PC-3 (cell line): ENCODE measurements at places on chromosomes 1 and 21.

DNA sequence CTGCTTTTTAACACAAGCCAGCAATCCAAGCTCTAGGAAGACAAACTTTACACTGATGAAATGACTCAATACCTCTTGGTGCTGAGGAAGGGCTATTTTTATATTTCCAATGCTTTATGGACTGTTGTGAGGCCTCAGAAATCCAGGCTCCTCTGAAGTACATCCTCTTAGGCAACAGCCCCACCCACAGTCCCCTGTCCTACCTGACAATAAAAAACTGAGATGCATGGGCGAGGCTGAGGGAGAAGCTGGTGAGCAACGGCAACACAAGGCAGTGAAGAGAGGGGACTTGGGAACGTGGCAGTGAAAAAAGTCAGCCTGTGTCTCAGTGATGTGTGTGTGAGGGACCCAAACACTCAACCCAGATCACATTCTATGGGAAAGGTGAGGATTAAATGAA lies 10.1 kb upstream of the CPT2 start:
- peak; percentile 34 for DNase-seq

DNA sequence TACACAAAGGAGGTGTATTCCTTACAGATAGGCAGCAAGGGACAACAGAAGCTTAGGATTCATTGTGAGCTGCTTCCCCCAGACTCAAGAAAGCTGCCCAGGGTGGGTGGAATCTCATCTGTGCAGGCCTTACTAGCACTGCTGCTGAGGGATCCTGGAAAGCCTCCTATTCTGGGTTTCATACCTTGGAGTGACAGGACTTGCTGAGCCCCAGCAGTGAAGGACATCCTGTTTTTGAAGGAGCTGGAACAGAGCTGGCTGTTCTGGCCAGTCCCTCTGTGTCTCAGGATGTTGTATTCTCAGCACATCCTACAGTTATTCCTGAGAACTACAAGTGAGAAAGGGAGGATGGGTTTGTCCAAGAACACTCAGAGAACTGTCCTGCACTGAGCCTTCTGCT lies 486.3 kb downstream of the PTPRU start:
- no peak for DNase-seq

GRCh38 chr1:246689409-246690008 lies 34.7 kb upstream of the SCCPDH start:
- DNase-seq, result peak; percentile 96

DNA sequence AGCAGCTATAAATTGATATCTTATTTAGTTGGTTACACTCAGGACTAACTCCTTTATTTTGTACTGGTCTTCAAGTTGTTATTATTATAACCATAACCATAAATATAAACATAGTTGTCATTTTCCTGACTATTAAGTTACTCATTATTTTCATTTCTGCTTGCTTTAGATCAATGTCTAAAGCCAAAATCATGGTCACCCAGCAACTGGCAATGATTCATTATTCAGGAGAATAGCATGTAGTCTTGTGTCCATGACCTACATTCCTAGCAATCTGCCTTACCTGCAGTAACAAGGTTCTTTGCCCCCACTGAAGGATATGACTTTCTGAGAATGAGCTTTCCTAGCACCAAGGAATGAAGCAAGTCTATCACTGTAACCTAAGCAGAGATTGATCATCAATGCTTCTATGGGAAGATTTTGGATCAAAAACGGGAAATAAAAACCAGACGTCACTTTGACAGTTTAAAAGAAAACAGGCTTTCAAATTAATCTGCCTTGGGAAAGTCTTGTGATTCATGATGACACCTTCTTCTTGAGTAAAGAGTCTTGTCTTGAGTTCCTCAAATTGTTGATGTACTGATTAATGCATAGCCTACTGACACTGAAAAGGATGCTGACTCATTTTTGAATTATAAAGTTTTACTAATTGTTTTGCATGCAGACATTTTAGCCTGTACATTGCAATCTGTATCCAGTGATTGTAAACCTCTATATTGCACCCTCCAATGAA lies 203.3 kb upstream of the IVNS1ABP start:
- no peak for DNase-seq

GRCh38 chr1:207619871-207620542 lies 24.9 kb upstream of the CR1L start:
- DNase-seq, result peak; percentile 81

DNA sequence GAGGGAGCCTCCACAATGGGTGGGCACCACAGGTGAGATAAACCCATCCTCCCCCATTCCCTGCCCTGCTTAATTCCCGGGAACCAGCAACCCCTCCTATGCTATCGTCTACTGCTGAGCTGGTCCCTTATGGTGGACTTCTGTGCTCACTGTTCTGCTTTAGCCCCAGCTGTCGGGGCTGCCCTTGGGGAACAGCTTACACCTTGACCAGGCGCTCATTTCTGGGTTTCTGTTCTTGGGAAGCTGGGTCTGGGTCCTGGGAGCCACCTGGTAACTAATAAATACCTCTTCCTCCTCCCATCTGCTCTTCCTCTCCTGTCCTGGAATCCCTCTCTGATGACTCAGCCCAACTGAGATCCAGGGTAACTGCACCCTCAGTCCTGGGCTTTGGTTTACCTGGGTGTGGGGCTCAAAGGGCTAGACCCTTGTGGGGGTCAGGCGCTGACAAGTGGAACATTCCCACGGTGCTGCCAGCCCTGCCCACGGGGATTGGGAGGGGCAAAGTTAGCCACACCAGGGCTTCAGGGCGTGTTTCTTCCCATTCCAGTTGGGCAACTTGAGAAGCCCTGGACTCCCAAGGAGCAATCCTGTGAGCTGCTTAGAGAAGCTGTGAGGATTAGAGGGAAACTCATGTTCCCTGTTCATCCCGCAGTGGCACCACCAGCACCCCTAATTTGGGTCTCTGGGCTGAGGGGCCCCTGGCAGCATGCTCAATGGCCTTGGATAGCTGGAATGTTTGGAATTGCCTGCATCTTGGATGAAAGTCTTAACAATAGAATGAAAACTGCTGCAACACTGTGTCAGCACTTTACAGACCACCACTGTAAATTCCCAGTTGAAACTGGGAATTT lies 1.6 kb downstream of the PCAT6 start:
- peak; percentile 44 for DNase-seq

DNA sequence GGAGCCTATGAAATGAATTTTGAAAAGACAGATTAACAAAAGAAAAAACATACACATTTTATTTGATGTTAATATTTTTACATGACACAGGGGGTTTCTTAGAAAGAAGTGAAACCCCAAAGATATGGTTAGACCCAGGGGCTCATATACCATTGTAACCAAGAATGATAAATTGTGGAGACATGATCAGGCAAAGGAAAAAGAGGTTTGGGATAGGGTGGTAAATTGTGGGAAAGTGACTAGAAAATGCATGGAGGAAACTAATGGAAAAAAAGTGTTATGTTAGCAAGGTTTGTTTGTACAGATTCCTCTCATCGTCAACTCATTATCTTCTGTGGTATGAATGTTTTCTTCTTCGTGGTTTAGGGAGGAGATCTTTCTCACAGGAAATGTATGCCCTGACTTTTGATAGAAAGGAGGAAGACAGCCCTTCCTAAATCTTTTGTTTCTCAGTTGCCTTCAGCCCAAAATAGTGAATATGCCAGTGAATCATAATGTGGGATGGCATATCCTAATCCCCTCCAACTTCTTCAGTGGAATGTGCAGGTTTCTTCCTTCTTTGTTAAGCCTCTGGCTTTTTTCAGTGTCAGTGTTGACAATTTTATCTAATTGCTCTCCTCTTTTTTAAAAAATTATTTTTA lies 140.4 kb upstream of the UBE2U start:
- peak; percentile 20 for DNase-seq

- DNase-seq, result no peak
Observed at GRCh38 chr1:25531082-25531461, 12.3 kb upstream of the LDLRAP1 start.

GRCh38 chr1:243396876-243397275 lies 141.0 kb downstream of the SDCCAG8 start:
- no peak for DNase-seq

DNA sequence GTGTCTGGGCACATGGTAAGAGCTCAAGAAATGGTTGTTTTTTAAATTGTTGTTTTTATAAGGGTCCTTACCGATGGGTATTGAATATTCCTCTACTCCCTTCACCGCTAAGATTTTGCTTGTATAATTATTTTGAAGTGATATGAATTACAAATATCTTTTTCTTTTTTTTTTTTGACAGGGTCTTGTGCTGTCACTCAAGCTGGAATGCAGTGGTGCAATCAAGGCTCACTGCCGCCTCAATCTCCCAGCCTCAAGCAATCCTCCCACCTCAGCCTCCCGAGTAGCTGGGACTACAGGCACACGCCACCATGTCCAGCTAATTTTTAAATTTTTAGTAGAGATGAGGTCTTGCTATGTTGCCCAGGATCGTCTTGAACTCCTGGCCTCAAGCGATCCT lies 27.1 kb upstream of the RAB3GAP2 start:
- no peak for DNase-seq

GRCh38 chr1:147189514-147189913 lies 17.2 kb upstream of the PRKAB2 start:
- no peak for DNase-seq

GRCh38 chr1:91129017-91129416 lies 107.2 kb upstream of the ZNF644 start:
- DNase-seq, result no peak

DNA sequence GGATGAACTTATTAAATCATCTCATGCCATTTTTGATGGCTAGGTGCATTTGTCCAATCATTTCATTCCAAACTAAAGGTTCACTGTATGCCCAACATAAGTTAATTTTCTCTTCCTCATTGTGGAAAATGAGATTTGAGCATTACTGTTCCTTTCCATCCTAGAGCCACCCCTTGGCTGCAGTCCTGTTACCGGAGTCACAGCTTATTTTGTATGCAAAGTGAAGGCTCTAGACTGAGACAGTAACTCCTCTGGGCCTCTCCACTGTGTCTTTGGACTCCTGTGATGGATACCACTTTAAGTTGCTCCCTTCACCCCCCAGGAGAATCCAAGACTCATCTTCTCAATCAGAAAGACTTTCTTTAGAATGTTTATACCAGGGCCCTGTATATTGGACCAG lies 59.7 kb downstream of the FGGY start:
- DNase-seq, result no peak

DNA sequence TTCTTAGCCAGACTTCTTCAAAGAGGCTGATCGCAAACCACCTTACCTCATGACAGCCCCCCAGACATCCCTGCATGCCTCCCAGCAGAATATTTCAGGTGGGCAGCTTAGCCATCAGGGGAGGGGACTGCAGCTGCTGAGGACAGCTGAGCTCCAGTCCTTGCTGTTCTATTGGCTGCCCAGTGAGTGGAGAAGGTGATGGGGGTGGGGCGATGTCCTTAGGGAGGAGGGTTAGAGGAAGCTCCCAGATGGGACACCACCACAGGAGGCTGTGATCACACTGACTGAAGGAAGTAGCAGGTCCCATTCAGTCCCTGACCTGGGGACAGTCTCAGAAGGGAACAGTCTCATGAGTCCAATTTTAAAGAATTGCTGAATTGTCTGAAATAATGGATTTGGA lies 38.3 kb downstream of the GJA5 start:
- DNase-seq, result no peak

- no peak for DNase-seq
Observed at GRCh38 chr1:226823643-226824042, 46.8 kb upstream of the PSEN2 start.

- DNase-seq, result no peak
Observed at GRCh38 chr1:41791667-41792484, 126.8 kb downstream of the HIVEP3 start.

DNA sequence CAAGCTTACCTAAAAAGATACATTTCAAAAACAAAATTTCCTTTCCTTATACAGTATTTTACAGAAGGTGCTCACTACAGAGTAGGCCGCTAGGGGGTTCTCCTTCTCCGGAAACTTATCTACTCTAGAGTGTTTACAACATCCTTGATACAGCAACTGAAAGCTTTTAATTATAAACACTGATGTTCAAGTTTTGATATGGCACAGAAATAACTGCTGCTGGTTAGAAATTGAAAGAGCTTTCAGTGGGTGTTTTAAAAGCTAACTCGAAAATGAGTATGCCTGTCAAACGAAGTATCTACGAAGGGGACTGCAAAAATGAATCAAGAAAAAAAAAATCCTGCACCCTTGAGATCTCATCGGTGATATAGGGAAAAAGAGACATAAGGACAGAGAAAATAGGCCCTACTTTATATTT lies 1.0 kb downstream of the YOD1 start:
- DNase-seq, result peak; percentile 82

- DNase-seq, result peak; percentile 74
Observed at GRCh38 chr1:84379138-84379916, 19.0 kb upstream of the DNASE2B start.

GRCh38 chr1:46603481-46603857 lies 599 bp downstream of the MKNK1 start:
- DNase-seq, result no peak
